Fibroblast of mammary gland (primary cell): ENCODE measurements at places on chromosomes 1 and 21.
A peak's percentile ranks its signal among the peaks of the same experiment; 100 is the strongest.

DNA sequence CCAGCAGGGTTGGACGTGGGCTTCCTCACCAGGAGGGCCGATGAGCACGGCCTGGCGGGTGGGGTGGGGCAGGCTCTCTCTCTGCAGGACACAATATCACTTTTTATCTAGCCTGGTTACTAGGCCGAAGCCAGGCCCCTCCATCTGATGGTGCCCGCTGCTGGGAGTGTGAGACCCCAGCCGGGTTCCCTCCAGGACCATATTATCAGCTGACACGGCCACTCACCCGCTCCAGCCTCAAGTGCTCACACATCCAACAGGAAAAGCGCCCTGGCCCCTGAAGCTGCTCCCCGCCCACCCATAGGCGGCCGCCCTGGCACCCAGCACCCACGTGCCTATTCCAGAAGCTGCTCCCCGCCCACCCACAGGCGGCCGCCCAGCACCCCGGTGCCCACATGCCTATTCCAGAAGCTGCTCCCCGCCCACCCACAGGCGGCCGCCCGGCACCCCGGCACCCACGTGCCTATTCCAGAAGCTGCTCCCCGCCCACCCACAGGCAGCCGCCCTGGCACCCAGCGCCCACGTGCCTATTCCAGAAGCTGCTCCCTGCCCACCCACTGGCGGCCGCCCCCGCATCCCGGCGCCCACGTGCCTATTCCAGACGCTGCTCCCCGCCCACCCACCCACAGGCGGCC, 5.0 kb downstream of the SLC19A1 start:
- no peak for DNase-seq

GRCh38 chr1:2335721-2336455, 55.5 kb downstream of the MORN1 start:
- no peak for DNase-seq

GRCh38 chr1:166185526-166185925, 18.7 kb upstream of the FAM78B start:
- no peak for DNase-seq

DNA sequence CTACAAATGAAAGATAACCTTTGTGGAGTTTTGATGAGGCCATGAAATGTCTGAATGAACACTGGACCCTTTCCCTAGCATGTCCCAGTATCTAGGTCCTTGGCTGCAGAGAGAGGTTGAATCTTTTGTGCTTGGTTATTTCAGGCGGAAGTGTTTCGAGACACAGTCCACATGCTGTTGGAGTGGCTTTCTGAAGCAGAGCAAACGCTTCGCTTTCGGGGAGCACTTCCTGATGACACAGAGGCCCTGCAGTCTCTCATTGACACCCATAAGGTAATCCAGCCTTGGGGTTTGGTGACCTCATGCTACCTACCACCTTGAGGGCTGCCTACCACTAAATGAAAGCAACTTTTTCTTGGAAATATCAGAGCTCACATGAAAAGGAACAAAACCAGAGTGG, 38.9 kb upstream of the BMP8A start:
- DNase-seq: no peak

- no peak for DNase-seq
Measured at GRCh38 chr1:46220808-46221207, 17.7 kb downstream of the LURAP1 start.

DNA sequence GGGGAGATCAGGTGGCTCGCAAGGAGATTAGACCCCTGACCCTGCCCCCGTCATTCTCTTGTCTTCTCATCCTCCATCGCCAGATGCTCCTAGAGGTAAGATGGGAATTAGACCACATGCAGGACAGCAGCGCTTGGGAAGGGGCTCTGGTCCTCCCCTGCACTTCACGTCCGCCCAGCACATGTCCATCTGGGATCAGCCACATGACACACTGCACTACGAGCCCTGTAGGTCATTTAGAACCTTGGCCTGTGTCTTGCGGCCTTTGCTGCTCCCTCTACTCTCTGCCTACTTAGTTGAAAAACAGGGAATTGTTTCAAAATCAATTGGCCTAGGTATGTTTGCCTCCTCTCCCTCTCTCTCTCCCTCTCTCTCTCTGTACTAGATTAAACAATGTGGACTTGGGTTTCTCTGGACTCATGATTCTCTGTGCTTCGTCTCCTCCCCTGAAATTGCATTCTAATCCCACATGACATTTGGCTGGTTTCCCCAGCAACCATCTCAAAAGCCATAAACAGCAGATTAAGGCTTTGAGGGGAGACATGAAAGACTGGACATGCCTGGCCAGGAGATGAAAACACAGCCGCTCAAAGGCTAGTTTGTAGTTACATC, 3.8 kb upstream of the NCMAP start:
- DNase-seq: no peak

DNA sequence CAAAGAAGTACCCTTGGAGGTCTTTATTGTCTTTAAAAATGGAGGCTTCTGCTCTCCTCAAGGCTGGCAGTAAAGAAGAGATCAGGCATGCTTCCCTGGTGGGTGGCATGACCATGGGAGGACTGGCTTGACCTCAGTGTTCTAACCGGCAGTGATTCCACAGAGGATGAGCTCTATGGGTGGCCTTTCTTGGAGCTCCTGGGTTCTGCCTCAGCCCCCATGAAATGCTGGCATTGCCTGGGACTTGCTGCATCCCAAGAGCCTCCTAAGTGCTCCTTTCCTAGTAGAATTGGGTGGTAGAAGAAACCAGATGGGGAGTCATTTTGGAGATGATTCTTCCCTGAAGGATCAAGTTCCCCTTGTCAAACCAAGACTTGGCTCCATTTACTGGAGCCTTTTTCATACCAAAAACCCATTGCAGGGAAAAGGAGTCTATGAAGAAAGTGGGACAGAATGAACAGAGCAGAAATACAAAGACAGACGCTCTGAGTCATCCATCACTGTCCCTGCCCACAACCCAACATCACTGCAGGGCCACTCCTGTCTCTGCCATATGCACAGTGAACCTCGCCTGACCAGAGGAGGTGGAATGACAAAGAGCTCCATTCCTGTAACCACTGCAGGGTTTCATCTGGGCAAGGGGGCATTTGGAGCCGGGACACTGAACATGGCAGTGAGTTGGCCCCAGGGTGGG, 42.4 kb downstream of the RIMS3 start:
- no peak for DNase-seq

GRCh38 chr1:248686815-248687214, 15.8 kb downstream of the OR14I1 start:
- DNase-seq: no peak

- no peak for DNase-seq
Measured at GRCh38 chr1:48013270-48013669, 16.1 kb upstream of the TRABD2B start.

- DNase-seq: peak; percentile 81
Measured at GRCh38 chr1:40736085-40736531, 44.6 kb downstream of the NFYC start.

GRCh38 chr21:41316200-41317062, at the start of gene FAM3B:
Gene FAM3B, plus strand, starts transcription at chr21:41316801. Its CDS starts 79 bp downstream, at chr21:41316880.
- DNase-seq: no peak

- DNase-seq: no peak
Measured at GRCh38 chr1:151344291-151344690, 2.8 kb downstream of the RFX5 start.

DNA sequence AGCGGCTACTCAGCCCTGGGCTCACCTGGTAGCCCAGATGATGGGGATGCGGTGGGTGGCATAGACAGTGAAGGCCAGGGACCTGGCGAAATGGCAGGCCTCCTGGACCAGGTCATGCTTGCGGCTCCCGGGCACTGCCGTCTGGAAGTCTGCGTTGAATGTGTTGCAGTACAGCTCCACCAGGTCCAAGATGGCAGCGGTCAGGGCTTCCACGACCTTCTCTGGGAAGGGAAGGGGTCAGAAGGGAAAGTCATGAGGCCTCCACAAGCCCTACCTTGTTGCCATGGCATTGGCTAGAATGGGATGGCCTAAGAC, 38.8 kb downstream of the PIK3C2B start:
- no peak for DNase-seq

- no peak for DNase-seq
Measured at GRCh38 chr1:55480029-55480795, 265.0 kb upstream of the USP24 start.

DNA sequence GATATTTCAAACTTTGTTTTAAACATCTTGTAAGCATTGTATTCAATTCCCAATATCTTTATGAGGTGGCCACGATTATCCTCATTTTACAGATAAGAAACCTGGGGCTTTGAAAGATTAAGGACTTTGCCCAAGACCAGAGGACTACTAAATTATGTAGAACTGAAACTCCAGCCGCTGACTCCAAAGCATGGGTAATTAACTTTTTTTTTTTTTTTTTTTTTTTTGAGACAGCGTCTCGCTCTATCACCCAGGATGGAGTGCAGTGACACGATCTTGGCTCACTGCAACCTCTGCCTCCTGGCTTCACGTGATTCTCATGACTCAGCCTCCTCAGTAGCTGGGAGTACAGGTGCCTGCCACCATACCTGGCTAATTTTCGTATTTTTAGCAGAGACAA, 68.7 kb downstream of the ALG14 start:
- no peak for DNase-seq

DNA sequence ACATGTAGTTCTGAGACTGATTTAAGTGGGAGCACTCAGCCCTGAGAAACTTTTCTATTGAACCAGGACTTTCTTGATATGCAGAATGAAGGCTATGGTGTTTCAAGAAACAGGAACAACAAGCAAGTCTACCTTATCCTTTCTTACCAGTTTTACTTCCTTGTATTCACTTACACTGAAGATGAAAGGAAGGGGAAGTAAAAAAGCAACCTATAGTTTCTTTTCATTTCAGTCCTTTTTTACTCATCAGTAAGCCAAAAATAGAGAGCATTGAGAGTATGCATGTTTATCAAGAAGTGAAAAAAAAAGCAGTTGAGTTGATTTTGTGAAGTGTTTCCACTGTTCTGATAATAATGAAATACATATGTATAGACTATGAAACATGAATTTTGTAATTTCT, 1010.3 kb downstream of the AMY1C start:
- no peak for DNase-seq

DNA sequence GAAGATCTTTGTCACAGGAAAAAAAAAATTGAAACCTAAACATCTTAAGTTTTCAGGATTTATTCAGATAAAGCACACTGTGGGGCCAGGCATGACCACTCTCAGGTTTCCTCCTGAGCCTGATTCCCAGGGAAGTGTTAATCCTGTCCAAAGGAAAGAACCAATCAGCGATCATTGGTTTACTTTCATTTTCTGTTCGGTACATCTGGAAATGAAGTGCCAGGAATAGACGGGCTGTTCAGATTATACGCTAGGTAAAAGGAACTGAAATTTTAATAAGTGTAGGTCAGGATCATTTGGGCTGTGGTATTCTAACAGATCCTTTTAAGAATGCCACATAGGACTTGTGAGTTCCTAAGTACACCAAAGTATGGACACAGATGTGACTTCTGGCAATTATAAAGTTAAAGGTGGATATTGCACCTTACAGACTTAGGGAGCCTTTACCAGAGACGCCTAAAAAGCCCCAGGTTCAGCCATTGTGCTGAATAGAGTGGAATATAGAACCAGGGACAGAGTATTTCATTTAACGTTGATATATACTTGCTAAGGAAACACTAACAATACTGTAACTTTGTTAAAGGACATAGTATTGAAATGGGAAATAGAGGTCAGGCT, 9.3 kb upstream of the CACYBP start:
- DNase-seq: peak; percentile 80

- no peak for DNase-seq
Measured at GRCh38 chr21:46179708-46180078, 4.6 kb downstream of the SPATC1L start.

- no peak for DNase-seq
Measured at GRCh38 chr1:117581391-117581943, 24.4 kb upstream of the TENT5C start.
